MM.1S (cell line): ENCODE measurements at places on chromosomes 2 and 18.
A peak's percentile ranks its signal among the peaks of the same experiment; 100 is the strongest.

DNA sequence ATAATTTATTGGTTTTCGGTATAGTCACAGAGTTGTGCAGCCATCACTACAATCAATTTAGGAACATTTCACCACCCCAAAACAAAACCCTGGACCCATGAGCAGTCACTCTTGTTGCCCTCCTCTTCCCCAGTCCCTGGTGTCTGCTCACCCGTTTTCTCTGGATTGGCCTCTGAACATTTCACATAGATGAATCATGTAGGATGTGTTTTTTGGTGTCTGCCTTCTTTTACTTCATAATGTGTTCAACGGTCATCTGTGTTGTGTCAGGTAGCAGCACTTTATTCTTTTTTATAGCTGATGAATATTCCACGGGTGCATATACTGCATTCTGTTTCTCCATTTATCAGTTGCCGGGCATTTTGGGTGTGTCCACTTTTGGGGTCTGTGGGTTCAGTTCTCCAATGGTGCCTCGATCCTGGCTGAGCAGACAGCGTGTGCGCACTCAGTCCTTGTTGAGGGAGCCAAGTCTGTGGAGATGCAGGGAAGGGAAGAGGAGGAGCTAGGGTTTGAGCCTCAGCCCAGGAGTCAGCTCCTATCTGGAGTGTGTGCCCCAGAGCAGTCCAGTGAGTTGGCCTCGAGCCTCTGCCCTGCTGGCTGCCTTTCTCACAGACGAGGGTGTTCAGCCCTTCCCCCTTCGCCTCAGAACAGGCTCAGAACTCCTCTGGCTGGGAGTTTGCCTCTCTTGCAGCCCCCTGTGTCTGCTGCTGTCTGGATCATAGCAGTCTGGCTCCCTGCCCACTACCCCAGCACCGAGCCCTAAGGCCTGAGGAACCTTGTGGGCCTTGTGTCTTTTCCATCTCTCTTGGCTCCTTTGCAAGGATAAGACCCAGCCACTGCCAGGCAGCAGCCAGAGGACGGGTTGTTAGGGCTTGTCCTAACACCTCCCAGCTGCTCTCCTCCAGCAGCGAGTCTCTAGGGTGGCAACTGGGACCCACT lies 18.0 kb downstream of the C2orf74 start:
- no peak for DNase-seq
- no peak overlapping the region for H3K4me3 ChIP-seq
- no peak overlapping the region for H3K27ac ChIP-seq

GRCh38 chr2:239957681-239958472 lies 67.3 kb downstream of the NDUFA10 start:
- H3K27ac ChIP-seq: no peak overlapping the region
- H3K4me3 ChIP-seq: no peak overlapping the region
- no peak for DNase-seq
- no peaks in the 10 kb centered on the region for H3K36me3 ChIP-seq
- H3K27me3 ChIP-seq: no peaks in the 10 kb centered on the region

DNA sequence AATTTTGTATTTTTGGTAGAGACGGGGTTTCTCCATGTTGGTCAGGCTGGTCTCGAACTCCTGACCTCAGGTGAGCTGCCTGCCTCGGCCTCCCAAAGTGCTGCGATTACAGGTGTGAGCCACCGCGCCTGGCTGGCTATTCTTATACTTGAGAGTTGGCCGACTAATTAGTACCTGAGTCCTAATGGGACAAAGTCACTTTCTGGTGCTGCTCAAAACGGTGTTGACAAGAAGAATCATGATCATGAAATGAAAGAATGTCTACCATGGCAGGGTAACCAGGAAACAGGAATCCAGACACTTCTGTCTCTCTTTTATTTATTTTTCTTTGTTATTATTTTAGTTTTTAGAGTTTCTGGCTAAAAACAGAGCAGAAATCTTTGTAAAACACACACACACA lies 54.7 kb upstream of the RAB6D start:
- H3K27me3 ChIP-seq: no peaks in the 10 kb centered on the region
- H3K27ac ChIP-seq: no peak overlapping the region
- H3K36me3 ChIP-seq: no peaks in the 10 kb centered on the region
- H3K4me1 ChIP-seq: no peaks in the 10 kb centered on the region
- no peak overlapping the region for H3K4me3 ChIP-seq

DNA sequence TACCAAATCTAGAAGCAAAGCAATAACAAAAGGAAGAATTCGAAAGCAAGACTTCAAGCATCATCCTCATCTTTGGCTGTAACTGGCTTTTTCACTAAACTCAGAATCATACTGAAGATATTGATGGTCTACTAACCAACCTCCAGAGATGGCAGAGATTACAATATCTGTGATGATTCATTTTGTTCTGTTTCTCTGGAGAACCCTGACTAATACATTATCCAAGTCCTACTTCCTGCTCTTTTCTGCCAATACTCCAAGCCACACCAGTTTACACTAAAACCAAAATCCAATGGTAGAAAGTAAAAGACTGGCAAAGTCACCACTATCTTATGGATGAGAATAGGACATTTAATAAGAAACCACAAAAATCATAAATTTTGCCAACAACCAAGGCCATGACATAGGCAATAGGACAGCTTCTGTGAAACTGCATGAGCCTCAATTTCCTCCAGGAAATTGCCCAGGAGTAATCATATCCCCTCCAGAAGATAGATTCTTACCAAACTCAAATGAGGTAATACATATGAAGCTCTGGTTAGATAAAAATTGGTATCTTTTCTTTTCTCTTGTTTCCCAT lies 159.8 kb downstream of the METTL4 start:
- no peaks in the 10 kb centered on the region for H3K27me3 ChIP-seq
- H3K4me3 ChIP-seq: no peak overlapping the region
- DNase-seq: no peak
- H3K36me3 ChIP-seq: no peaks in the 10 kb centered on the region
- H3K27ac ChIP-seq: no peak overlapping the region

DNA sequence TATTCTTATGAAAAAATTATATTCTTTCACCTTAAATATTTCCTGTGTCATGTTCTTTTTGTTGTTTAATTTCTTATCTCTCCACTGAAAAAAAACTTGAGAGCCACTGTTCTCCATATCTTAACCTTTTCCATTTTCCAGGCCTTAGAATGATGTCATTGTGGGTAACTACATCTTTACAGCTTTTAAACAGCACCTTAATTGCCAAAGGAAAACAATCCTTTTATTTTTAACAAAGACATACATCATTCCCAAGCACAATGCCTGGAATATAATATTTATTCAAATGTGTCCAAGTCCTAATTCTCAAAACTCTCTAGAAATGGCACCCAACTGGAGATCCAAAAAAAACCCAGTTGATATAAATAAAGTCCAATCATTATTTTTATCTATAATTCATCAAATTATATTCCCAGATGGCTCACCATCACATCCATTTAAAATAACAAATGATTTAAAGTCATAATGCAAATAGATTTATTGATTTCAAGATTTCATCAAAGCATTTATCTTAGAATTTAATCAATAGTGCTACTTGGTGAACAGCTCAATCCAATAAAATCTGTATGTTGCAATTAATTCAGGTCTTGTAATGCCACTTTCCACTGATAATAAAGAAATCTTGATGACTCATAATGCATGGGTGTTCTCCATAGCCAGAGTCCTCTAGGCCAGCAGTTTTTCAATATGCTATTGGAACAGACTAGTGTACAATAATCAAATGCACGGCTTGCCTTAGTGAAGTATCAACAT lies 107.1 kb upstream of the MAPRE2 start:
- no peak for DNase-seq
- H3K4me1 ChIP-seq: no peaks in the 10 kb centered on the region
- no peak overlapping the region for H3K27ac ChIP-seq
- no peak overlapping the region for H3K4me3 ChIP-seq
- H3K27me3 ChIP-seq: no peaks in the 10 kb centered on the region
- no peaks in the 10 kb centered on the region for H3K36me3 ChIP-seq

- H3K27me3 ChIP-seq: no peaks in the 10 kb centered on the region
- DNase-seq: peak; percentile 40
- H3K27ac ChIP-seq: no peak overlapping the region
- no peaks in the 10 kb centered on the region for H3K36me3 ChIP-seq
- H3K4me1 ChIP-seq: peaks cover 11% of the 10 kb centered on the region
- H3K4me3 ChIP-seq: no peak overlapping the region
Observed at GRCh38 chr2:201959198-201959597, 74.5 kb upstream of the FZD7 start.

DNA sequence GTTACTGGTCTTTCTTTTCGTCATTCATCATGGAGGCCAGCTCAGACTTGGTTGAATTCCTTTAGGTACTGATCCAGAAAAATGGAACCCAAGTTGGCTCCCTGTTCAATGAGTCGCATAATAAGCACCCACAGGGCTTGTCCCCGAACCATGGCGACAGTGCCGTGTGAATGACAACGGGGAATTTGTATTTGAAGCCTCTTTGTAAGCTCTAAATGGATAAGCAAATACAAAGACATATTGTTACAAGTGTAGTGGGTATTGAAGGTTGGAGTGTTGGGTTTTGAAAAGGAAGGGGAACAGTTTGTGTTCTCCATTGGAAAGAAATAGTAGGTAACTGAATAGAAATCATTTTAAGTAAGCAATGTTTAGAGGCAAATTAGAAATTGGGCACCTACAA lies 288.9 kb downstream of the SLC4A3 start:
- H3K36me3 ChIP-seq: no peaks in the 10 kb centered on the region
- no peak overlapping the region for H3K4me3 ChIP-seq
- H3K27me3 ChIP-seq: no peaks in the 10 kb centered on the region

DNA sequence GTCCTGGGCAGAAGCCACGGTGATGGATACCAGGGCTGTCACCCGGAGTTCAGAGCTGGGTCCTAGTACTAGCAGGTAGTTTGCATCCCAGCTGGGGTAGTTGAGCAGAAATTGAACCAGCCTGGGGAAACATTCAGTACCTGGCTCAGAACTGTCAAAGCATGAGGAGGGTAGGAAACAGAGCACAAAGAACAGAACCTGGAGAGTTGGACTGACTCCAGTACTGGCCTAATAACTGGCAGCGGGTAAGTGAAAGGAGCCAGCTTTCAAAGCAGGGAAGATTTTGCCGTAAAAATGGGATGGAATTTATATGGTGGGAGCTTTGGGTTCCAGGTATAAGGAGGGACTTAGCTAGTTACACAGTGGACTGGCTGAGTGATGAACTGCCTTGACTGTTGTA lies 23.8 kb downstream of the ATG16L1 start:
- H3K4me3 ChIP-seq: no peak overlapping the region
- no peak for DNase-seq
- H3K36me3 ChIP-seq: peaks cover 7% of the 10 kb centered on the region; the same call in 1 of the 2 replicates

DNA sequence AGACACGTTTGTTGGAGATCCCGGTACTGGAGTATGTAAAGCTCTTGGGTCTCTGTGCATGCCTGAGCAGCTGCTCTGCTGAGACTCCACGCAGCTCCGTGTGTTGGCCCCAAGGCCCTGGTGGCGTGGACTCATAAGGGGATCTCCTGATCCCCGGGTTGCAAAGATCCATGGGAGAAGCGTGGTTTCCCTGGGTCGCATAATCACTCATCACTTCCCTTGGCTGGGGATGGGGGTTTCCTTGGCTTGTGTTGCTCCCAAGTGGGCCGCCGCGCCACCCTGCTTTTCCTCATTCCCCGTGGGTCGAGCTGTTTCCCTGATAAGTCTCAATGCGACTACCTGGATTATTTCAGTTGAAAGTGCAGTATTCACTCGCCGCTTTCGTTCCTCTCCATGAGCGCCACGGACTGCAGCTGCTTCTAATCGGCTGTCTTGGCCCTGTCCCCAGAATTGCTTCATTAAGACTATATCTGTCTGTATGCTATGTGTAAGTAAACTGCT lies 76.0 kb downstream of the EPC2 start:
- H3K36me3 ChIP-seq: no peaks in the 10 kb centered on the region
- H3K27me3 ChIP-seq: no peaks in the 10 kb centered on the region
- DNase-seq: no peak
- no peak overlapping the region for H3K4me3 ChIP-seq

- DNase-seq: no peak
- H3K27me3 ChIP-seq: no peaks in the 10 kb centered on the region
- no peak overlapping the region for H3K27ac ChIP-seq
Observed at GRCh38 chr2:24015562-24016375, 5.9 kb downstream of the MFSD2B start.

DNA sequence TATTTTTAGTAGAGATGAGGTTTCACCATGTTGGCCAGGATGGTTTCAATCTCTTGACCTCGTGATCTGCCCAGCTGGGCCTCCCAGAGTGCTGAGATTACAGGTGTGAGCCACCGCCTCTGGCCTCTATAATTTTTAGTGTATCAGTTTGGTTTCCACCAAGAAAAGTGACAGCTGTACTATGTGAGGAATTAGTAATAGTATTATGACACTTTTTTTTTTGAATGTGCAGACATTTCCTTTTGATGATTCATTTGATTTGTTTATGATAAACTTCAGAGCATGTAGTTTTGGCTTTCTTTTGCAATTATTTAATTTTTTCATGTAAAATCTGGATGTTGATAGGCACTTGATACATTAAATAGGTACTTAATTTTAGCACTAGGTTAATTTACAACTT lies 61.5 kb downstream of the PTPN4 start:
- no peak overlapping the region for H3K4me3 ChIP-seq
- no peaks in the 10 kb centered on the region for H3K4me1 ChIP-seq
- no peak for DNase-seq
- no peaks in the 10 kb centered on the region for H3K36me3 ChIP-seq

DNA sequence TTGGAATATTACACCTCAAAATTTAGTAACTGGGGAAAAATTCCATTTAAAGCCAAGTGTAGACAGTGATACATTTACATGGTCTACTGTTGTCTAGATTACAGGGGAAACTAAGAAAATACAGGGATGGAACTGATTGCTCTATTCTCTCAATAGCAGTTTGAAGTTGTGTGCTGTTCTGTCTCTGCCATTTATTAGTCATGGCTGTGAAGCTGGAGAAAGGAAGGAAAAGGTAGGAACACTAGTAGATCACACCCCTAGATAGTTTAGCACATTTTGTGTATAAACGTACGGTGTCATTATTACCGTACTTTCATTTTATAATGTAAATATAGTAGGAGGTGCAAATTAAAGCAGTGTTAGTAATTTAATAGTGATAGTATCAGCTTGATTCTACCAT lies 170.5 kb downstream of the PHLPP1 start:
- no peak overlapping the region for H3K4me3 ChIP-seq
- DNase-seq: no peak
- no peaks in the 10 kb centered on the region for H3K36me3 ChIP-seq
- no peaks in the 10 kb centered on the region for H3K4me1 ChIP-seq
- no peak overlapping the region for H3K27ac ChIP-seq

- DNase-seq: peak; percentile 54
- H3K27me3 ChIP-seq: no peaks in the 10 kb centered on the region
- H3K36me3 ChIP-seq: no peaks in the 10 kb centered on the region
- H3K27ac ChIP-seq: peak within 1 kb of the TSS; percentile 91
- H3K4me3 ChIP-seq: peak within 1 kb of the TSS; percentile 86
Observed at GRCh38 chr2:126655500-126656430, at the start of gene GYPC. Gene GYPC, plus strand, starts transcription at chr2:126656158. Its CDS starts 106 bp downstream, at chr2:126656264.

DNA sequence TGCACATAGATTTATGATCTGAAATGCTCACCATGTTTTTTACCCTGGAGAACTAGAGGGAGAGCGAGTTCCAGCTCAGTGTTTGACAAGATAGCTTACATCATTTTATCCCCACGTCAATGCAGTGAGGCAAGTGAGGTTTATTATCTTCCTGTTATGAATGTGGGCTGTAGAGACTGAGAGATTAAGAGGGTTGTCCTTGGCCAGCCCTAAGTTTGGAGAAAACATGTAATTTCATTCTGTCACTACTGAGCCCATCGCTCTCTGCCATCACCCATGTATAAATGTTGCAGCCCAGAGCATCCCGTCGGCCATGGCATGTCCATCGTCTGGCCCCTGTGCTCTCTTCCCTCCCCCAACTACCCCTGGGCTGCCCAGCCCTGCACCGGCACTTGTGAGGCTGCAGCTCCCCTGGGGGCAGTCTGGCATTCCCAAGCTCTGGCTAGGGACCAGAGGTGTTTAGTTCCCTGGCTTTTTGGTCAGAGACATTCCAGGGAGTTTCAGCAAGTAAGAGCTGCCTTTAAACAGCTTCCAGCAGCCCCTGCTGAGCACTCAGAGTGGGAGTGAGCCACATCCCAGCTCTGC lies 136.7 kb downstream of the ANTXR1 start:
- H3K4me3 ChIP-seq: no peak overlapping the region
- no peak for DNase-seq
- no peaks in the 10 kb centered on the region for H3K36me3 ChIP-seq
- no peak overlapping the region for H3K27ac ChIP-seq
